ENCODE measurements at places on chromosomes 13 and 19.

- DNase-seq = no peak
Observed at GRCh38 chr19:1047696-1048147, 7.8 kb downstream of the ABCA7 start.

DNA sequence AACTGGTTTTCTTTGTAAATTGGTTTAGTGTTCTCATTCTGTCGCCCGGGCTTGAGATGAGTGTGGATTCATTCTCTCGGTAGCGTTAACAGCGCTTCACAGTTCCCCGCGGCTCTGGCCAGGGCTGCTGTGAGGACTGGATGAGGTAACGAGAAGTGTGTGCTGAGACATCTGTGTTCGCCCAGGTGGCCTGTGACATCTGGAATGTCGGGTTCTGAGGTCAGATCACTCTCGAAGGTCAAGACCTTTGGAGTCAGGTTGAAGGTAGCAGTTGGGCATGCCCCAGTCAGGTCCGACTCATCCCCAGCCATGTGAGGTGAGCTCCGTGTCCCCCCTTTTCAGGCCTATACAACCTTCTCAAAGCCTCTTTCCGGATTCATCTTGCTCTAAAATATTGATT is 13.4 kb upstream of the TUBGCP3 start:
- no peak for DNase-seq

DNA sequence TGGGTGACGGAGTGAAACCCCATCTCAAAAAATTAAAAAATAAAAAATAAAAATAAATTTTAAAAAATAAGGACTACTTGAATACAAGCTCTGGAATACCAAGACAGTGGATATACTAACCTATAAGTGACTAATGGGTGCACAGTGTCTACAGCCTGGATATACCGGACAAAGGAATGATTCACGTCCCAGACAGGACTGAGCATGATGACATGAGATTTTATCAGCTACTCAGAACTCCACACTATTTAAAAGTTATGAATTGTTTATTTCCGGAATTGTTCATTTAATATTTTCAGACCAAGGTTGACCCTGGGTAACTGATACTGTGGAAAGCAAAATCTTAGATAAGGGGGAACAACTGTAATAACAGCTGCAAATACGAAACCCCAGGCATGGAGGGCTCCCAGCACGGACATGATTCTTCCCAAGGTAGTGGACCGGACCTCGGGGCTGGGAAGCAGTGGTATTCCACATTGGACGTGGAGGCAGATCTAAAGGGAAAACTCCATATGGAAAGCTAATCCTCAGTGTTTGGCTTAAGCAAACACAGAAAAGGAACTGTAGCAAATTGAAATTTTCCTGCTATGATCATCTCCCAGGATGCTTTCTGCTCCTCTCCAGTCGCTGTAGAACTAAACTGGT is 102.6 kb upstream of the TSHZ3 start:
- no peak for DNase-seq

- no peak for DNase-seq
Observed at GRCh38 chr19:18975011-18975410, 34.0 kb upstream of the HOMER3 start.

DNA sequence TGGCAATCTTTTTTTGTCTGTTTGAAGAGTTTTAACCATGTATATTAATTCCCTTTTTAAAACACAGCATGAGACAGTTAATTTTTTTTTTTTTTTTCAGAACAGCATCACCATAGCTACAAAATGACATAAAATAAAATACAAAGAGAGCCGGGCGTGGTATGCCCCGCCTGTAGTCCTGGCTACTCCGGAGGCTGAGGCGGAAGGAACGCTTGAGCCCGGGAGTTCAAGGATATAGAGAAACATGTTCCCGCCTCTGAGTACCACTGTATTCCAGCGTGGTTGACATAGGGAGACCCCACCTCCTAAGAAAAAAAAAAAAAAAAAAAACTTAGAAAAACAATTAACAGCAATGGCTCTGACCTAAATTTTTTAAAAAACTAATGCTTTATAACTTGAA is 10.0 kb upstream of the INSR start:
- DNase-seq = no peak

DNA sequence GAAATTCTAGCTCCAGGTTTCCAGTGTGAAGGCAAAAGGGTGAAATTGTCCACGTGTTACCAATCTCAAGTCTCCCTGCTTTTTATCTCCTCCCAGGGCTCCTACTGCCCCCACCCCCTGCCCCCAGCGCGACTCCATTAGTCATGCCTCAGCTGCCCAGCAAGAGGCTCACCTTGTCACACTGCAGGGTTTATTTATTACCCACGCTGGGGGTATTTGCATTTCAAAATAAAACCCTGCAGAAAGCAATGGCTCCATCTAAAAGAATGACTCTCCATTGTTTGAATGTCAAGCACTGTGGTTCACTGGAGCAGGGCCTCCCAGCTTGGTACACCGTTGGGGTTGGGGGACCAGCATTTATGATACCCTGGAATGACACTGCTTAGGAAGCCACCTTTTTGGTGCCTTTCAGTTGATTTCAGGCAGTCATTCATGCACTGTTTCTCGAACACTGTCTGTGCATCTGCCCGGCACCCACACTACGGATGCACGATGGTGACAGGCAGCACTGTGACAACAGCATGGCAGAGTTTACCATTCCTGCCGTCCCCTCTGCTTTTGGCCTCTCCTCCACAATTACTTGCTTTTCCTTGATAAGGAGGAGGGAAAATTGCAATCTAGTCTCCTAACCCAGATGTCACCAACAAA is 9.9 kb upstream of the POP4 start:
- DNase-seq = no peak
